ENCODE measurements at places on chromosomes 7 and 10.
A peak's percentile ranks its signal among the peaks of the same experiment; 100 is the strongest.

- DNase-seq = peak; percentile 17
Observed at GRCh38 chr10:89164080-89164479, 43.0 kb downstream of the CH25H start.

DNA sequence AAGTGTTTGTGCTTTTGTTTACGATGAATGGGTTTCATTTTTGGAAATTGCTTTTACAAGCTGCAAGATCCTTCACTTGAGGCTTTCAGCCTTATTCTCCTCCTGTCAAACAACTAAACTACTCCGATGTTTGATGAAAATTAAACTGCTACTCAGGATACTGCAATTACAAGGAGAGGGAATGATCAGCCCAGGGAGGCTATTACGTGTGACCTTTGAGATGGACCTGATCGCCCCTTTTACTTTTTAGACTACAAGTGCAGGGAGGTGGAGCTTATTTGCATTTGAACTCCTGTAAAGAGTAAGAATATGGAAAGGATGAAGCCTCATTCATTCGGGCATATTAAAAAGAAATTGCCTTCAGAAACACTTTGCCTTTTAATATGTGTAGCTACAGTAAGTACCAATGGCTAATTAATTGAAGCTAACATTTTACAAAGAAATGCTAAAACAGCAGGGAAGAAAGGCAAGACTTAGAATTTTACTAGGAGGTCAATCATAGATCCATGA is 219.1 kb downstream of the PHTF2 start:
- no peak for DNase-seq

DNA sequence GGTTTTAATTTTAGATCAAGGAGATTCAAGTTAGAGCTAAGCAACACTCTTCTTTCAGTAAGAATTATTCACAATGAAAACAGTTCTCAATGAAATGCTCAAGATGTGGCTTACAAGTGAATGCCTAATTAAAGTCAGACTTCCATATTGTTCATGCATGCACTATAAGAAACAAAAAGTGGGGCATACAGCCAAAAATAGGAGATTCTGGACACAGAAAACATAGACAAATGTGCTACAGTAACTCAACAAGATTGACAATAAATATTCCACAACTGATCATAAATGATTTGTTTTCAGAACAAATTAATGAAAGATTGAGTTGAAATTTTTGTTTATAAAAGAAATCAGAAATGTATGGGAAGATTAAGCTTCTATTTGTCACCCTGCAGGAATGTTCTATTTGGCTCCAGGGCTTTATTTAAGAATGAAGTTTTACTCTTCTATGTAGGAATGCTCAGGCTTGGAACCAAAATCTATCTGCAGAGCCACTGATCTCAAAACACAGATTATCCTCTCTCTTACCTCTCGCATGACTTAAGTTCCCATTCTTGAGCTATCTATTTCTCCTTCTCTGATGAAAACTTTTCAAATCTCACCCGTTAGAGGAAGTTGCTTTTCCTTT is 89.0 kb upstream of the PIP4K2A start:
- DNase-seq = no peak

DNA sequence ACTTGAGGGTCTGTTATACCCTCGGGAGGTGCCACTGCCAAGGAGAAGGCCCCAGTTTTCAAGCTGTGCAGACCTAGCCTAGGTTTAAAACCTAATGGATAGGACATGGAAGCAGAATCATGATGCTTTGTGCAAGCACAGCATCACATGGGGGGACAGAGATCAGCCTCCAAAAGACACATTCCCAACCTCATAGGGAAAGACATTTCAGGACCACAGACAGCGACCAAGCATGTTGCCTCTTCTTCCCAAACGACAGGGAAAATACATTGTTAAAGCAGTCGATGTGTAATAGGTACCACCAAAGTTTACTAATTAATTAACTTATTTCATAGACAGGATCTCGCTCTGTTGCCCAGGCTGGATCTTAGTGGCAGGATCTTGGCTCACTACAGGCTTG is 573.9 kb downstream of the TCERG1L start:
- no peak for DNase-seq

- no peak for DNase-seq
Observed at GRCh38 chr10:129516846-129517679, 50.0 kb downstream of the MGMT start.

GRCh38 chr7:119708891-119709290 is 564.1 kb upstream of the KCND2 start:
- no peak for DNase-seq

GRCh38 chr10:75067272-75067671 is 44.2 kb upstream of the SAMD8 start:
- DNase-seq = no peak

GRCh38 chr10:6275022-6275997 is 72.6 kb downstream of the PFKFB3 start:
- DNase-seq = peak; percentile 71

DNA sequence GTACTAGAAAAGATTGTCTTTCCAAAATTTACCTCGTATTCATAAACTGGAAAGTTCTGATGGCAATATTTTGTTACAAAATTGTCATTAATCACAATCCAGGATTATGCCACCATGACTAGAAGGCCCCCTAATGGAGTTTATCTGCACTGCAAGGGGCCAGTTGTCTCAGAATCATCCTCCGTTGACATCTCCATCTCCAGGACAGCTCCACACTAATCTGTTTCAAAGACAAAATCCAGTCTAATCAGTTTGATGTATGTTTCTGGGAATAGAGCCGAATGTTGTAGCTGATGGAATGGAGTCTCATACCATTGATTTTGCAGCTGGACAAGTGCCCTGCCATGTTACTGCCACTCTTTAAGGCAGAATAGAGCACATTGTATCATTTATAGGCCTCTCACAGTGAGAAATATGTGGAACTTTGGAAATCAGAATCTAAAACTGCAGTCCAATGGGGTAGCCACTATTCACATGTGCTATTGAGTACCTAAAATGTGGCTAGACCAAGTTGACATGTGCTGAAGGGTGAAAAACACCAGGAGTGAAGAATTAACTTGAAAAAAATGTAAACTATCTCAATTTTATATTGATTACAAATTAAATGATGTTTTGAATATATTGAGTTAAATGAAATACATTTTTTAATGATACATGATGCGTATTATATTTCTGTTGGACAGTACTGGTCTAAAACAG is 38.3 kb upstream of the TOMM7 start:
- peak; percentile 39 for DNase-seq

GRCh38 chr7:111560773-111561653 is 1.3 kb downstream of the IMMP2L start:
- peak; percentile 7 for DNase-seq

- no peak for DNase-seq
Observed at GRCh38 chr7:102912742-102913141, at the start of gene LRRC17. TSS of gene LRRC17 (plus strand) at chr7:102913000. CDS start at chr7:102933914, 20,914 bp downstream.

DNA sequence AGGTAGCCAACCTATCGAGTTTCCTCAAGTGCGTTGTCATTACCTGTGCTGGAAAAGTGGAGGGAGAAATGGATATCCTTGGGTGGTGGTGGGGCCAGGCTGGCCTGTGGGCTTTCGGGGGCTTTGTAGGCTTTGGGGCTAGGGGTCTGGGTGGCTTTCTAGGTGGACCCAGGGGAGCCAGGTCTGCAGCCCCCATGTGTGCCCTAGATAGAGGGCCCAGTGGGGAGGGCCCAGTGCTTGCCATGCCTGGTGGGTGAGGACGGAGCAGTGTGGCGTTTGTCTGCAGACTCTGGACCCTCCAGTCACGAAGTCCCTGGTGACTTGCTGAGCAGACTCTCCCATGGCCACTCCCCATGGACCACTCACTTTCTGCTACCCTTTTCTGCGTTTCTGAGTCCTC is 19.7 kb downstream of the EMX2 start:
- no peak for DNase-seq

DNA sequence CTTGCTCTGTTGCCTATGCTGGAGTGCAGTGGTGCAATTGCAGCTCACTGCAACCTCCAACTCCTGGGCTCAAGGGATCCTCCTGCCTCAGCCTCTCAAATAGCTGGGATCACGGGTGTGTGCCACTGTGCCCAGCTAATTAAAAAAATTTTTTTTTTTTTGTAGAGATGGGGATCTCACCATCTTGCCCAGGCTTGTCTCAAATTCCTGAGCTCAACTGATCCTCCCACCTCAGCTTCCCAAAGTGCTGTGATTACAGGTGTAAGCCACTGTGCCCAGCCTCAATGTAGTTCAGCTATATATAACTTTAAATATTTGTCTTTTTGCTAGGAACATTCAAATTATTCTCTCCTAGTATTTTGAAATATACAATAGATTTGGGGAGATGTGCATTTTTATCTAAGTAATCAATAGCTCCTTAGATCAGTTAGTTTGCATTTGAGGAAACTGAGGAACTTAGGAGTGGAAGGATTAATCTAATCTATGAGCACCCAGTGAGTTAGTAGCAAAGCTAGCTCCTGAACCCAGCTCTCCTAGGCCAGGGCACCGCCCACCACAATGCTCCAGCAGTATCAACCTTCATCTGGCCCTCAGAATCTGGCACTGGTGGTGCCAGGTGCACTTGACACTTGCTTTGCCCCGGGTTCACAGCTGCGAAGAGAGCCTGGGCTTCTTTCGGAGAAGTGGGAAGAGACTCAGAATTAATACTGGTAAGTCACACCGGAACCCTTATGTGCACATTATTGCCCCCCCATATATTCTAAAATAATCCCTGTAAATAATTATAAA is 5.9 kb upstream of the LRMDA start:
- no peak for DNase-seq

- DNase-seq = no peak
Observed at GRCh38 chr7:30990673-30991170, 27.0 kb downstream of the GHRHR start.

- no peak for DNase-seq
Observed at GRCh38 chr10:84026821-84027257, 112.5 kb upstream of the GHITM start.

DNA sequence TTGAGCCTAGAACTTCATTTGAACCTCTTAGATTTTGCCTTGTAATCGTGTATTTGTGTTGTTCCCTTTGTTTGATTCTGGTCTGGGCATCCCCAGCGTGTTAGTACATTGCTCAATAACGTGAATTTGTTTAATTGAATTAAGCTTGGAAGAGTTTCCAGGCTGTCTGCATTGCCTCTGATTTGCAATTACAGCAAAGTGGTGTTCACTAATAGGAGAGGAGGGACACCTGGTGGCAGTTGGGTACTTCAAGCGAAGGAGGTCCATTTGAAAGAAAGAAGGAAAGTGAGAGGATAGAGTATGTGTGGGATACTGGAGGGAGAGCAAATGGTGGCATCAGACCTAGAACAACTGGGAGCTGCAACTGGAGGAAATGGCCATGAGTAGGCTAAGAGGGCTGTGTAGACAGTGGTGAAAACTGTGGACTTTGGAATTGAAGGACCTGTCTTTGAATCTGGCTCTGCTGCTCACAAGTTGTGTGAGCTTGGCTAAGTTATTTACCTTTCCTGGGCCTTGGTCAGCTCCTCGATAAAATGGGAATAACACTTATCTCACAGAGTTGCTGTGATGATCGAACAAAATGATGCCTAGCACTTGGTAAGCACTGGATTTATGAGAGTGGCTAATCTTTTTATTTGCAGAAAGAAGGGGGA is 15.1 kb downstream of the LSMEM1 start:
- DNase-seq = peak; percentile 35

DNA sequence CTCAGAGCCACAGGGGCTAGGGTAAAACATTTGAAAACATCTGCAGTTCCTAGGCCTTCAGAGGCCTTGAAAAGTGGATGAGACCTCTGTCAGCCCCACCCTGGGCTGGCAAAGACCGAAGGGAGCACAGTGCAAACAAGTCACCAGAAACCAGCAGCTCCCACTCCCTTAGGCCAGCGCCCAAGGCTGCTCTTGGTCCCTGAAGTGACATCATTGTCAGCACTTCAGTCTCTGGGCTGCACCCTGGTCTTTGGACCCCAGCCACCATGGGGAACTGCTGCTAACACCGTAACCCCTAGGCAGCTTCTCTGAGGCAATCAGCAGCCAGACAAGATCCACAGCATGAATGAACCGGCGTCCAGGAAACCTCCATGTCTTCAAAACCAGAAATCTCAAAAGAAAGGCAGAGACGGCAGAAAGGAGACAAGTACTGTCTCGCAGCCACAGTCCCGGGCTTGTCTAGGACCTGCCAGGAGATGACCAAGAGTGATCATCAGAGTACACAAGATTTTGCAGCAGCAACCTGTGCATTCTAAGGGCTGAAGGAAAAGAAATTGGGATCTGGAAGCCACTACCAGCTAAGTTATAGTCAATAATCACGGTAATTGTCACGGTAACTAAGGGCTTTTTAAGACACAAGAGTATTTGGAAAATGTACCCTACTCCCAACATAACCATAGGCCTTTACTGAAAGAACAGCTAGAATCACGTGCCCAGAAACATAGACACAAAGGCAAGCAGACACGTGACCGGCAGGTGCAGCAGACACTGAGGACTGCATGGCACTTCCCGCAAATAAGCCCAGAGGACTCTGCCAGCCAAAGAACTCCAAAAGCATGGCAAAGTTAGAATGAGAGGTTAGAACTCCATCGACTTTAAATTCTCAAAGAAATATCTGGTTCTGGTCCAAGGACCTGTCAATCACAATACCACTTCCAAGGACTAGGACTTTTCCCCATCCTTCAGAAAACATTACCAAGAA is 23.3 kb downstream of the CPXM2 start:
- no peak for DNase-seq

GRCh38 chr7:101951757-101952156 is 134.3 kb downstream of the CUX1 start:
- no peak for DNase-seq

- no peak for DNase-seq
Observed at GRCh38 chr10:21315645-21316220, 209.7 kb downstream of the SKIDA1 start.

- no peak for DNase-seq
Observed at GRCh38 chr10:109882251-109883057, 40.9 kb downstream of the XPNPEP1 start.

DNA sequence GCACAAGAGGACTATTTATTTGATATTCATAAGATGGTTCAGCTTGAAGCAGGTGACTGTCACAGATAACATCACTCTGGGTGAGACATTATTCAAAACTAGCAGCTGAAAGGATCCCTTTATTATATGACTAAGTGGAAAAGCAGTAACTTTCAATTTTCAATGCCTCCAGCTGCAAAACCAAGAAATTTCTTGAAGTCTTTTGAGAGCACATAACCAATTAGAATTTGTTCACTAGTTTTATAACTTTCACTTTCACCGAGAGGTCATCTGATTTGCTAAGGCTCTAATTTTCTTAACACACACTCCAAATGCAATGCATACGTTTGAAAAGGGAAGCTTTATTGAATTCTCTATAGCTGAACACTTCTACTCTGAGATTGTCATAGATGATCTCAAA is 88.6 kb upstream of the KLF14 start:
- no peak for DNase-seq

- no peak for DNase-seq
Observed at GRCh38 chr10:35304649-35305048, 31.7 kb upstream of the CCNY start.

- no peak for DNase-seq
Observed at GRCh38 chr10:11246752-11247467, 229.2 kb downstream of the CELF2 start.

- DNase-seq = no peak
Observed at GRCh38 chr10:25102147-25102822, 72.5 kb upstream of the GPR158 start.

- peak; percentile 66 for DNase-seq
Observed at GRCh38 chr10:117496616-117497028, 45.9 kb upstream of the EMX2 start.

Measured in B cell (primary cell).